Left ventricle myocardium inferior (tissue), 1 donor: ENCODE measurements at places on chromosomes 4 and X. TPM values are rescaled to one million over a fixed set of nuclear protein-coding genes. Genes with fewer than 3 reads are reported as not detected.
A peak's percentile ranks its signal among the peaks of the same experiment; 100 is the strongest.

GRCh38 chrX:1433646-1434357 lies 18.9 kb downstream of the ASMTL start:
- no peaks in the 10 kb centered on the region for H3K27me3 ChIP-seq
- no peak overlapping the region for H3K4me3 ChIP-seq
- H3K36me3 ChIP-seq = peaks cover 56% of the 10 kb centered on the region
- no peak for DNase-seq

DNA sequence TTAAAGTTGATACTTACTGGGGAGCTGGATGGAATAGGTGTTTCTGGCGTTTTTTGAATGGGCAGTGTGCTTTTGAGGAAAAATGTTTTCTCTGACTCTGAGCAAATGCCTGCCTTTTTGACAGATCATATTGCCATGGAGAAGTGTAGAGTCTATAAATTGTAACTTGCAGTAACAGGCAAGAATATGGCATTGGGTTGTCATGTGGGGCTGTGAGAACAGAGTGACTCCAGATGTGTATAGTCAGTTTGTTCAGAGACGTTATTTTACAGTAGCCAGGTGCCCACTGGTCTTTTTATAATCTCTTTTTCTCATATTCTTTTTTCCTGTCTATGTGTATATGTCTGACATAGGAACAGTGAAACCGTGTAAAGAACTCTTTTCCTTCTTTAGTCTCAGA lies 40.8 kb downstream of the RAPGEF2 start:
- no peak overlapping the region for H3K4me3 ChIP-seq
- no peak overlapping the region for H3K27ac ChIP-seq
- H3K27me3 ChIP-seq = no peaks in the 10 kb centered on the region
- DNase-seq = no peak
- H3K36me3 ChIP-seq = no peaks in the 10 kb centered on the region

DNA sequence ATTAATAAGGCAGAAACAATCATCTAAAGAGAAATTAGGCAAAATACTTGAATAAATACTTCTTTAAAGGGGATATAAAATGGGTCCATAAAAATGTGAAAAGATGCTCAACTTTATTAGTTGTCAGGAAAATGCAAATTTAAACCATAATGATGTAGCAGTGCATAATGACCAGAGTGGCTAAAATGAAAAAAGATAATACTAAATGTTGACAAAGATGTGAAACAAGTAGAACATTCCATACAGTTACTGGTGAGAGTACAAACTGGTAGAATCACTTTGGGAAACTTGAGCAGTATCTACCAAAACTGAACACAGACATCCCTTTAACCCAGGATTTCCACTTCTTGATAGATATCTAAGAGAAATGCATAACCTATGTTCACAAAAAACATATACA lies 5.0 kb downstream of the ARSJ start:
- no peak for DNase-seq
- H3K27ac ChIP-seq = no peak overlapping the region
- H3K4me3 ChIP-seq = no peak overlapping the region

- DNase-seq = no peak
- H3K4me1 ChIP-seq = no peaks in the 10 kb centered on the region
- no peaks in the 10 kb centered on the region for H3K36me3 ChIP-seq
- H3K27ac ChIP-seq = no peak overlapping the region
Observed at GRCh38 chr4:110587666-110588285, 35.1 kb downstream of the PITX2 start.

GRCh38 chrX:130916636-130917422 lies 13.8 kb upstream of the ENOX2 start:
- no peaks in the 10 kb centered on the region for H3K27me3 ChIP-seq
- H3K4me3 ChIP-seq = no peak overlapping the region
- no peak overlapping the region for H3K27ac ChIP-seq
- H3K36me3 ChIP-seq = no peaks in the 10 kb centered on the region
- no peaks in the 10 kb centered on the region for H3K4me1 ChIP-seq
- DNase-seq = peak; percentile 12

DNA sequence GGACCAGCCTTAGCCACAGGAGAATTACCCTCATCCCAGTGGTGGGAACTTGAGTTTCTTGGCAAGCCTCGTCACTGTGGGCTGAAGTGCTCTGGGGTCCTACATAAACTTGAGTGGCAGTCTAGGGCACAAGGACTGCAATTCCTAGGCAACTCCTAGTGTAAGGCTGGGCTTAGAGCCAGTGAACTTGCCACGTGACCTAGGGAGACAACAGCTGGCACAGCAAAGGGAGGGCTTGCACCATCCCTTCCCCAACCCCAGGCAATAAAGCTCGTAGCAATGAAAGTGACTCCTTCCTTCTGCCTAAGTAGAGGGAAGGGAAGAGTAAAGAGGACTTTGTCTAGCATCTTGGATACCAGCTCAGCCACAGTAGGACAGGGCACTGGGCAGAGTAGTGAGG lies 81.8 kb downstream of the TEX11 start:
- DNase-seq = no peak
- no peaks in the 10 kb centered on the region for H3K36me3 ChIP-seq
- H3K4me1 ChIP-seq = no peaks in the 10 kb centered on the region
- H3K27me3 ChIP-seq = no peaks in the 10 kb centered on the region
- H3K4me3 ChIP-seq = no peak overlapping the region

GRCh38 chrX:10047631-10048030 lies 80.5 kb downstream of the CLDN34 start:
- H3K36me3 ChIP-seq = no peaks in the 10 kb centered on the region
- no peaks in the 10 kb centered on the region for H3K27me3 ChIP-seq
- H3K27ac ChIP-seq = peak overlapping the region; percentile 87
- H3K4me3 ChIP-seq = no peak overlapping the region
- DNase-seq = no peak

- no peaks in the 10 kb centered on the region for H3K36me3 ChIP-seq
- H3K27me3 ChIP-seq = no peaks in the 10 kb centered on the region
- H3K27ac ChIP-seq = no peak overlapping the region
- peaks cover 7% of the 10 kb centered on the region for H3K4me1 ChIP-seq
- H3K4me3 ChIP-seq = no peak overlapping the region
- DNase-seq = no peak
Observed at GRCh38 chr4:25879991-25880651, 17.3 kb upstream of the SEL1L3 start.

DNA sequence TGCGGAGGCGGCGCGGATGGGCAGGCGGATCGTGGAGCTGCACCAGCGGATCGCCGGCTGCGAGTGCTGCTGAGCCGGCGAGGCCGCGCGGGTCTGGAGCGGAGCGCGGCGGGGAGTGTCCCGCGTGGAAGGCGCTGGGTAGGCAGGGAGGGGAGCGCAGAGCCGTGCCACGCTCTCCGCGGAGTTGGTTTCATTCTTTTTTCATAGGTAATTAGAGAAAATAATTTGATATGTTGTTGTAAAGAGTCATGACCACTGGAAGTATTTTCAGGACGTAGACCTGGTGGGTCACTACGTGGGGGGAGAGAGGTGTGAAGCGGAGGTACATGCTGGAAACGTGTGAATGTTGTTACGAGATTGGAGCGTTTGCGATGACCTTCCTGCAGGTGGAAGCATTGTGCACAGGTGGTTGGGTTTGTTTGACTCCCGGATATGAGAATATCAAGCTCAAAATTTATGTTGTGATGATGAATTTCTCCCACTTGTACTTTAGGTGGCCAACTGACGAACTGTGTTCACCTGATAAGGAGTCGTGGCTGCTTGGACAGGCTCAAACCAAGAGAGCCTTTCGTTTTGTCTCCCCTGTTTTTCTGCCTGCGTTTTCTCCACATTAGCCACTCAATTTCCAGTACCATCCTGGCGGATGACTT lies 19.1 kb upstream of the S100P start:
- peak overlapping the region; percentile 95 for H3K27ac ChIP-seq
- peaks cover 42% of the 10 kb centered on the region for H3K4me1 ChIP-seq
- peaks cover 18% of the 10 kb centered on the region for H3K36me3 ChIP-seq
- H3K27me3 ChIP-seq = no peaks in the 10 kb centered on the region

DNA sequence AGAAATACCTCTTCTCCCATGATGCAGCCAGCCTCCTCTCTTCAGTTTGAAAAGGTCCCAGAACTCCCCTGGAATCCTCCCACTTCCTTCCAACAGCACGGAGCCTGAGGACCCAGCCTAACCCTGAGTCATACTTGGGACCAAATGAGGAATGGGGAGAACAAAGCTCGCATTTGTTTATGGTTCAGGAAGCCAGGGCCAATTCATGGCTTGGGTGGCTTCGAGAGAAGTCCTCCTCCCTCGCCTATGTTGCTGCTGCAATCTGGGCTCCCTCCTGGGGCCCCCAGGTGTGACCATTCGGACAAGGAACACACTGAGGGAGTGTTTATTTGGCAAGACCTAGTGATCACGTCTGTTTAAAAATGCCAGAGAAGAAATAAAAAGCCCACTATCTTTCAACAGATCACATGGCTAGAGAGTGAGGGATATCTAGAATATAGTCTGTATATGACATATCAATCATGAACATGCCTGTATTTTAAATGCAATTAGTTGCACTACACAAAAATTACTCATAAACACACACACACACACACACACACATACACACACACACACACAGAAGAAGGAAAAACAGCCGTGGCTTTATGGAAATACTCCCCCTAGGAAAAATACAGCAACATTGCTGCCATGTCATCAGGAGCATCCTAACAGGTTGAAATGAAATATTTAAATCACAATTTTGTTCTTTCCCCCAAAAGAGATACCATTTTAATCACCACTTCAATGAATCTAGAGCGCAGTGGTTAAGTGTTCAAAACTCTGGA lies 155.7 kb upstream of the MAP3K15 start:
- peaks cover 19% of the 10 kb centered on the region for H3K4me1 ChIP-seq
- no peaks in the 10 kb centered on the region for H3K27me3 ChIP-seq
- peak; percentile 22 for DNase-seq
- peak overlapping the region; percentile 71 for H3K27ac ChIP-seq
- peak overlapping the region; percentile 41 for H3K4me3 ChIP-seq

DNA sequence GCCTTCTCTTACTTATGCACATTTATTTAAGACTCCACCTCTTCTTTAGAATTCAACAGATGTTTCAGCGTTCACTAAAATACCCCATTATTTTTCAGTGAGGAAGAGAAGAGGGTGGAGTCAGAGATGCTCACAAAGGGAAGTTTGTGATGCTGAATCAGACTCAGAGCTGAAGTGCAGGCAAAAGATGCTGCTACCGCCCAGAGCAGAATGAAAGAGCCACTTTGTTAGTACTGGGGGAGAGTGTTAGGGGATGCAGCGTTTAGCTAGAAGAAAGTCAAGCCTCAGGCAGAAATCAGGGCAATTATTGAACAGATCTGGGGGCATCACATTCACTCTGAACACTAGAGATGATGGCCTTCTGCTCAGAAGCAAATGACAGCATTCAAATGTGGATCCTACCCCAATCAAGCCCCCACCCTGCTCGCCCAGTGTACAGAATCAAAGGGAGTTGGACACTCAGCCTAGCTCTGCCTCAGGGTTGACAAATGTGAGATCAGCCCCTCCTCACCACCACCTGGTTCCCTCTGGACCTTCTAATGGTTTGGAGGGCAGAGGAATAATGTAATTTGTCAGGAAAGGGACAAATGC lies 138.3 kb downstream of the UNC5C start:
- peaks cover under 1% of the 10 kb centered on the region for H3K4me1 ChIP-seq
- no peak for DNase-seq
- no peak overlapping the region for H3K4me3 ChIP-seq
- H3K36me3 ChIP-seq = no peaks in the 10 kb centered on the region

DNA sequence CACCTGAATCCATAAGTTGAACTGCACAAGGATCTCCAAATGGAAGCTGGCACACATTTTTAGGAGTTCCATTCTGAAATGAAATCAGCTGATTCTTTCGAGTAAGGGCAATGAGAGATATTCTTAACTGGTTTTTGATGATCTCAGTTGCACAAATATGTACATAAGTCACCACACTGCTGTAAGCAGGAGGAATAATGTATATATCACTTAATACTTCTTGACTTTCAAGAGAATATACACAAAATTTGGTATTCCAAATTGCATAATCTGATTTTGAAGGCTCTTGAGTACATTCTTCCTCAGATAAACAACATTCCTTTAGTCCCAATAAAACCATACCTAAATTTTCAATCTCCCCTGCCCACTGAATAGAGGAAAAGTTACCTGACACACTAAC lies 8.2 kb downstream of the FANCB start:
- no peak overlapping the region for H3K4me3 ChIP-seq
- no peak overlapping the region for H3K27ac ChIP-seq
- H3K27me3 ChIP-seq = no peaks in the 10 kb centered on the region
- no peak for DNase-seq
- no peaks in the 10 kb centered on the region for H3K4me1 ChIP-seq

DNA sequence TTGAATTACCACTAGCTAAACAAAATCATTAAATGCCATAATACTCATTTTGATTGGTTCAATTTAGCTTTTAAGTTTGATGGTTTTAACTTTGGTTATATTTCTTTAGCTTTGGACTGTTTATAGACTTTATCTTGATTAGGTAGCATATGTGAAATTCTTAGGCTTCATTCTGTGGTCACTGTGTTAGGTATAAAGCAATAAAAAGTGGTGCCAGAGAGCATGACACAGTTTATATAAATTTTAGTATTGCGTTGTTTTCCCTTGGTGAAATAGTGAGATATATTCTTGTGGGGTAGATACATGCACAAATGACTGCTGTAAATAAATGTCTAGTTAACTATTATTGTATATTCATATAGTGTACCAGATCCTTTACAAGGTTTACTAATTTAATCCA lies 474.2 kb upstream of the GRID2 start:
- H3K4me1 ChIP-seq = no peaks in the 10 kb centered on the region
- no peak for DNase-seq
- H3K27me3 ChIP-seq = no peaks in the 10 kb centered on the region
- H3K4me3 ChIP-seq = no peak overlapping the region
- no peaks in the 10 kb centered on the region for H3K36me3 ChIP-seq
- no peak overlapping the region for H3K27ac ChIP-seq

- no peak overlapping the region for H3K4me3 ChIP-seq
- H3K4me1 ChIP-seq = peaks cover 11% of the 10 kb centered on the region
- H3K27ac ChIP-seq = peak overlapping the region; percentile 7
- DNase-seq = no peak
- no peaks in the 10 kb centered on the region for H3K36me3 ChIP-seq
Observed at GRCh38 chr4:23333946-23334878, 555.6 kb downstream of the PPARGC1A start.

DNA sequence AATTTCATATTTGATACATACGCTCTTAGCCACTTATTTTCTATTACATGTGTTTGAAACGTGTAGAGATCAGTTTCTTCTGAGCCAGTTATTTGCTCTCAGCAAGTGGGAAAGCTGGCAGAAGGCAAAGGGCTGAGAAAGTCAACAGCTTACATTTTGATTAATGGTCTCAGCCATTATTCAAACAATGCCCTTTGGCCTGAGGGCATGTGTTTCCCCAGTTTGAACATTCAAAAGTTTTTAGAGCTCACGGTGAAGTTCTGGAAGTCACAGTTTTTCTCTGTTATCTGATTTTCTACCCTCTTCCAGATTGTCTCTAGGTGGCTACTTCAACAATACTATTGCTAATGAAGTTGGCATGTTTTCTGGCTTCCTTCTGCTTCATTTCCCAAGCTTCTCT lies 591.8 kb upstream of the CPEB2 start:
- H3K4me3 ChIP-seq = no peak overlapping the region
- no peaks in the 10 kb centered on the region for H3K4me1 ChIP-seq
- no peaks in the 10 kb centered on the region for H3K36me3 ChIP-seq
- H3K27me3 ChIP-seq = no peaks in the 10 kb centered on the region

GRCh38 chr4:17781300-17782287 lies at the start of gene FAM184B:
Gene FAM184B, minus strand, starts transcription at chr4:17781621. Its CDS starts 322 bp downstream, at chr4:17781299.
- DNase-seq = no peak
- H3K36me3 ChIP-seq = no peaks in the 10 kb centered on the region
- peaks cover 21% of the 10 kb centered on the region for H3K4me1 ChIP-seq
- H3K27me3 ChIP-seq = peaks cover 43% of the 10 kb centered on the region
- H3K27ac ChIP-seq = no peak within 1 kb of the TSS
- peak within 1 kb of the TSS; percentile 65 for H3K4me3 ChIP-seq

The XPNPEP2 gene
- total RNA-seq = 1.3 TPM

The PRICKLE3 gene
- 9.7 TPM for total RNA-seq

The FAM114A1 gene
- total RNA-seq = 19.5 TPM

The TBX22 gene
- total RNA-seq = not detected

The DKK2 gene
- total RNA-seq = 4.2 TPM

The NXF2B gene
- not detected for total RNA-seq
